Activated CD8-positive, alpha-beta memory T cell treated with anti-CD3 and anti-CD28 coated beads for 4 hours (primary cell): ENCODE measurements at places on chromosomes 3 and 15.

- DNase-seq: no peak
Measured at GRCh38 chr15:81049835-81050234, 49.1 kb downstream of the TLNRD1 start.

DNA sequence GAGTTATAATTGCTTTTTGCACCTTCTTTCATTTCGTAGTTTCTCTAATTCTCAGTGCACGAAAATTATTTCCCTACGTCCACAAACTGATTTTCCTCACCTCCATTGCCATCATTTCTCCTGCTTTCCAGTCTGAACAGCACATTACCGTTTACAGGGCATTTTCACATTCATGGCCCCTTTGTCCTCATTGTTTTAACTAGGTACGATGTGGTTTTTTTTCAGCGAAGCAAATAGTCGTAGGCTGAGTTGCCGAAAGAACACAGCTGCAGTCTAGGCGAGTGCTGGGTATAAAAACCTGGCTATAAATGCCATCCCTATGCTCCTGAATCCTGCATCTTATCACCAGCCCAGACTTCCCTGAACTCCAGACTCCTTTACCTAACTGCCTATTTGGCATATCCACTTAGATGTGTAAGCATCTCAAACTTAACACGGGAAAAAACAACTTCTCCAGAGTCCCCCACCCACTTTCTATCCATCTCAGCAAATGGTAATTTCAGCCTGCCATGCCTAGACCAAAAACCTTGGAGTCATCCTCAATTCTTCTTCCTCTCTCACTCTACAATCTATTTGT is 691 bp upstream of the FSIP1 start:
- no peak for DNase-seq

DNA sequence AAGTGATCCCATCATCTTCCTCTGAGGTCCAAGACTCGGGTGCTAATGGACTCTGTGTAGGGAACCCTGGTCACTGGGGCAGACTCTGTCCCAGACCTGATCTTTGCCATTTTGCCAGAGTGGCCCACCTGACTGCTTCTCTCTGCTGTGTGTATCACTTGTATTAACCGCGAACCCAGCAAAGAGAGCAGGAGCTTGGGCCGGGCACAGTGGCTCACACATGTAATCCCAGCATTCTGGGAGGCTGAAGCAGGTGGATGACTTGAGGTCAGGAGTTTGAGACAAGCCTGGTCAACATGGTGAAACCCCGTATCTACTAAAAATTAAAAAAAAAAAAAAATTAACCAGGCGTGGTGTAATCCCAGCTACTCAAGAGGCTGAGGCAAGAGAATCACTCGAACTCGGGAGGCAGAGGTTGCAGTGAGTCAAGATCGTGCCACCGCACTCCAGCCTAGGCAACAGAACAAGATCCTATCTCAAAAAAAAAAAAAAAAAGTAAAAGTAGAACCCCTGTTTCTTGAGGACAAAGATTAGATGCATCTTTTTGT is 32.9 kb upstream of the CYP11A1 start:
- no peak for DNase-seq

DNA sequence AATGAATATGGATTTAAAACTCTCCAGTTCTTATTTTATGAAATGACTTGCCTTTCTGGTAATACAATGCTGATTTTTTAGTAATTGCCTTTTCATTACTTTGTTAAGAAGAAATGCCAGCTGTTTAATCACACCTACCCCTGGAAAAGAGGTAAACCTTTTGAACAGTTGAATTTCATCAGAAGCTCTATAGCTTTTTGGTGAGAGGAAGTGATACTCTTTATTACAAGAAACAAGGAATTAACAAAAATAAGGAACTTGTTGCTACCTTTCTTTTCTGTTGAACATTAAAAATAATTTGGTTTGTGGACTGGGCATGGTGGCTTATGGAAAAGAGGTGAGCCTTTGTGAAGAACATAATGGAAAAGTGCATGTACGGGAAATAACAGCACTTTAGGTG is 19.7 kb downstream of the BLOC1S6 start:
- DNase-seq: no peak

DNA sequence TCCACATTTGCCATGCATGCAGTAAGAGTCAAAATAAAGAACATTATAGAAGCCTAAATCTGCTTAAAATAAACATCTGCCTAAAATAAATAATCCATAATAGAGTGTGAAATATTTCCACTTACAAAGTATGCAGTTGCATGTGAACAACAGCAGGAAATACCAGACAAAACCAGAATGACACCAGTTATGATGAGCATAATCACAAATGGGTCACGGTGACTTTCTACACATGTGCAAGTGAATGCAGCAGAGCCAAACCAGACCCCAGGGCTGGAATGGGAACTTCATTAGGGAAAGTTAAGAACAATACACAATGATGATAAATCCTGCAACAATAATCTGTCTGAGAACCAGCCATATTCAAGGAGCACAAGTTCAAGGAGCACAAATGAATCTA is 615.5 kb downstream of the ROBO2 start:
- no peak for DNase-seq

GRCh38 chr3:101936419-101937356 is 87.4 kb downstream of the NFKBIZ start:
- DNase-seq: no peak

DNA sequence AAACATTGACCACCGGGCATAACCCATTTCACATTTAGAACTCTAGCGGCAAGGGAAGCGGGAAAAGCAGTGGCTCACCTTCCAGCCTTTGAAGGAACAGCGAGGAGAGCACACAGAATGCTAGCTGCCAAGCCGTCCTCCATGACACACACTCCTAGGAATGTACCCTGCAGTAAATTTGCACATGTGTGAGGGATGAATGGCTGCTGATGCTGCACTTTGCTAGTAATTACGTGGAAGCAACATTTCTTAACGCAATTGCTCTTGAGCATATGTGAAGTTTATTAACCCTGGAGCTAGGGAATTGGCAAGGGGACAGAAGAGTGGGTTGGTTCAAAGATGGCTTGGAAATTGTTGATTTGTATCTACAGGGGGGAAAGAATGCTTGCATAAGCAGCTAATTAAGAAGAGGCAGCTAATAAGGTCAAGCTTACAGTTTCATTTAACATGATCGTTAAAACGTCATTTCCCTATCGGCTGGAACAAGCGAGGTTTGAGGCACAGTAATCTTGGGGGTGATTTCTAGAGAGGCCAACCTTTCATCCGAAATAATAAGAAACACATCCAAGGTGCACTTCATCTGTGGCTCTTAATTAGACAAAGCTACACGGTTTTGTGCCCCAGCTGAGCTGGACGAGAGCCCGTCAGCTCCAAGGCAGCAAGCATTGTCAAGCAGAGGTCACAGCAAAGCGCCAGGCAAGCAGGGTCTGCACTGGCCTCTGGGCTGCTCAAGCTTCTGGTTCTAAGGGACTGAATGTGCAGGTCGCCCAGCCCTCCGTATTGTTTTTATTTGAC is 123.4 kb downstream of the CHSY1 start:
- no peak for DNase-seq

- DNase-seq: no peak
Measured at GRCh38 chr3:23129817-23130216, 73.3 kb upstream of the UBE2E2 start.

DNA sequence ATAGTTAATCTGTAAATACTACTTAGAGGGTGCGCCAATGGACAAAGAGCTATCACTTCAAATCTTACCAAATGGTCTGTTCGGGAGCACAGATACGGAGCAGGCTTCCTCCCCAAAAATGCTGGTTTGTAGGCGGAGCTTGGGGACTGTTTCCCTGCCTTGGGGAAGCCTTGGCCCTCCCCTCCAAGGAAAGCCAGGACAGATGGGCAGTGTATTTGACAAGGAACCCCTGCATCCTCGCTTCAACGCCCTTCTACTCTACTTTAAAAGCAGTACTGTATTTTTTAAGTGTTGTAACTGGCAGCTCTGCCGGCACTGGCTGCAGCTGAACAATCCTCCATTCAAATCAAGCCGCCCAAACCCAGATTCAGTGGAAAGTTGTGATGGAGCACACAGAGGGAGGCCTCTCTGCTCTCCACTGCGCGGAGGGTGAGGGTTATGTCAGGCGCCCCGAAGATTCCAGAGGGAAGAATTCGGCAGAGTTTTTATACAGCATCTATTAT is 83.1 kb upstream of the FNDC3B start:
- no peak for DNase-seq
